Right ventricle myocardium inferior (tissue), 1 donor: ENCODE measurements at places on chromosomes 12 and 14. TPM values are rescaled to one million over a fixed set of nuclear protein-coding genes. Genes with fewer than 3 reads are reported as not detected.

DNA sequence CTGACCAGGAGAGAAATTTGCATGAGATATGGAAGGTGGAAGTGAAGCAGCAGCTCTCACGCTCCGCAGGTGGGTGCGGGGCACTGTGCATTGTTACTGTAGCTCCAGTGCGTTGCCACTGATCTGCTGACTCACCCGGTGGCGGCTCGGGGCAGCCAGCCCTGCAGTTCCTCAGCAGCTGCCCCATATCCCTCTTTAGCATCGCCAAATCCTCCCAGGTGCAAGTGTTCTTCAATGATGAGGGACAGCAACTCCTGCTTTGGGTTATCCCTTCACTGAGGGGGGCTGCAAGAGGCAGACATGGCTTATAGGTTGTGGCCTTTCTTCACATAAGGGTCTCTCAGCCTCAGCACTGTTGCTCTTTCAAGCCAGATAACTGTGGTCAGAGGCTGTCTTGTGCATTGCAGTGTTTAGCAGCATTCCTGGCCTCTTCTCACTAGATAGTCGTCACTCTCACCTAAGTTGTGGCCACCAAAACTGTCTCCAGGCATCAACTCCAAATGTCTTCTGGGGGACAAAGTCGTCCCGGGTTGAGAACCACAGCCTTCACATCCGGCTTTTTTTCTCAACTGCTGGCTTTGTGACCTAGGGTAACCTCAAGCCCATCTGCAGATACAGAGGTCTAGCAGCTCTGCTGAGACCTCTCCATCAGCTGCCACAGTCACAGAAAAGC is 180.8 kb downstream of the EFCAB11 start:
- DNase-seq = peak; percentile 90

GRCh38 chr12:116266631-116267349 is 10.7 kb downstream of the MED13L start:
- DNase-seq = no peak

Gene DENR
- total RNA-seq = 28.1 TPM

Gene KRT77
- not detected for total RNA-seq
